ENCODE measurements at places on chromosomes 11 and 22.
A peak's percentile ranks its signal among the peaks of the same experiment; 100 is the strongest.

DNA sequence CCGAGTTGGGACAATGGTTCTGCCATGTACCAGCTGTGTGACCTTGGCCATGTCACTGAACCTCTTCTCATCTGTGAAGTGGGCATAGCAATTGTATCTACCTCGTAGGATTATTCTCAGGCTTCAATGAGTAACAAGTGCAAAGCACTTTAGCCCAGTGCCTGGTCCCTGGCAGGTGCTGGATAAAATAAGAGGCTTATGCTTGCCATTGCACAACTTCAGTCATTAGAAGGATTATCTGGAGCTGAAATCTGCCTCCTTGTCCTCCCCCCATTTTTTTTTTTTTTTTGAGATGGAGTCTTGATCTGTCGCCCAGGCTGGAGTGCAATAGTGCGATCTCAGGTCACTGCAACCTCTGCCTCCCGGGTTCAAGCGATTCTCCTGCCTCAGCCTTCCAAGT is 7.2 kb downstream of the SMTNL1 start:
- DNase-seq, result no peak

DNA sequence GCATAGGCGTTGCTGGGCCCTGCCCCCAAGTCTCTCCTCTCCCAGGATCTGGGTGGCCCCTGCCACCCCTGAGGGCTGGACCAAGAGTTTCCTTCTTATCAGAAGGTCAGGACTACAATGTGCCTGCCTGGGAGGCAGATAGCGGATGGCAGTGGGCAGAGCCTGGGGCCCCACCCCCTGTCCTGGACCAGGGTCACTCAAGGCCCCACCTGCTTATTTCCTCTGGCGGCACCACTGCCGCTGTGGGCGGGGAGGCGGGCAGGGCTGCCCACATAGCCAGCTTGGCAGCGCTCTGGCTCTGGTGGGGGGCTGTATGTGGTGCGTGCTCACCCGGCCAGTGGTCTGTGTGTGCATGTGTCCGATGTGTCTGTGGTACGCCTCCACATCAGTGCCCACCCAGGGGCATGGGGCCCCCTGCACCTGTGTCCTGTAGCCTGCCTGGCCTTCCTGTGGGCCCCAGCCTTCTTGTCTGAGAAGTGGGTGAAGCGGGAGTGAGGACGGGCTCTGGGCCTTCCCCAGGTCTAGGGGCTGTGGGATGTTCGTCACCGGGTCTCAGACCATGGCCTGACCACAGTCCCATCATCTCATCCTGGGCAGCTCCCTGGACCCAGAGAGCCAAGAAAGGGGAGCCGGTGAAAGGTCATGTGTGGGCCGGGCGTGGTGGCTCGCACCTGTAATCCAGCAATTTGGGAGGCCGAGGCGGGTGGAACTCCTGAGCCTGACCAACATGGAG is 3.0 kb downstream of the GAS2L1 start:
- DNase-seq, result no peak

- no peak for DNase-seq
These were observed 156.6 kb upstream of the MTNR1B start for GRCh38 chr11:92812841-92813240.

- DNase-seq, result no peak
These were observed 48.1 kb upstream of the EIF3D start for GRCh38 chr22:36577019-36577418.

DNA sequence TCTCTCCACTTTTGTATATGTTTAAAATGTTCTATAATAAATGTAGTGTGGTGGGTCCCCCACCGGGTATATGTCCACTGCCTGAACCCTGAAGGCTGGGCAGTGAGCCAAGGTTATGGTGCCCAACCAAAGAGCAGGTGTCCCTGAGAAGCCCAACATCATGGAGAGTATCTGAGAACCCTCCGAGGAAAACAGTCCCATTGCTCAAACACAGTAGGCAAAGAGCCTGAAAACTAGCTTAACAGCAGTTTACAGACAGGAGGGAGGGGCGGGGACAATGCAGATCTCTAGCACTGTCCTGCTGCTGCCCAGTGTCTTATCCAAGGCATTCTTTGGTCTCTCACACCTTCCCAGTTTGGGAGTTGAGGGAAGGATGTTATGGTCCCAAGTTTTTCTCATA is 91.0 kb downstream of the TMPRSS5 start:
- DNase-seq, result no peak

DNA sequence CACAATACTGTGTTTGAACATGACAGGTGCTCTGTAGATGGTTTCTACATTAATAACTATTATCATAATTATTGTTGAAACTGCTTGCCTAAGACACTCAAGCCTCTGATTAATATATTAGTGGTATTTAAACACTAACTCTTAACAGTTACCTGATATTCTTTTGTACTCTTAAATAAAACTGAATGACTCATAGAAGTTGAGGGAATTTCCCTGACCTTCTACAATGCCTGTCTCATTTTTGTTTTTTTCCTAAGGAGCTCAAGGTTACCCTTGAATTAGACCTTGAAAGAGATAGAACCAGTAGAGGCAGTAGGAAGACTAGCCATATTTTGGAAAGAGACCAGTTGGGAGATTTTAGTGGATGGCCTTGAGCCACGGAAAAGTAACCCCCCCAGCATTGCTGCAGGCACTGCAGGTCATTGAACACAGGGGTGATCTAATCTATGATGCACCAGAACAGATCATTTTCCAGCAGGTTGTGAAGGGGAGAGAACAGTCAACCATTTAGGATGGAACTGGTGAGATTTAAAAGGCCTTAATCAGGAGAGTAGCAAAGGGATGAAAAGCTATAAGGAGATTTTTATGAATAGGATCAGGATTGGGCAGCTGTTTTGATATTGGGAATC is 148.3 kb downstream of the PGR start:
- no peak for DNase-seq

DNA sequence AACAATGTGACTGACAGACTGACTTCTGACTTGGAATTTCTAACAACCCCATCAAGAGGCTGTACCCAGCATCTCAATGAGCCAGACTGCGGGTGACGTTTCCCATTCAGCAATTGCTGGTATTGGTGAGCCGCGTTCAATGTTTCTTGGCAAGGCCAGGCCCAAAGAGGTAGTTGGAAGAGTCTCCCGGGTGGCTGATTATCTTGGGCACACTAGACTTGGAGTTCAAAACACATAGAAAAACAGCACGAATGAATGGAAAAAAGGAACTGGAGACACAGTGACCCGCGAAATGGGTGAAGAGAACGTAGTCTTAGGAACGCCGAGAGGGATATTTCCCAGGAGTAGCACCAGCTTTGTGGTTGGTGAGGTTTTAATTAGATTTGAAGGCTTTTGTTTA is 115.7 kb downstream of the RPS6KA4 start:
- no peak for DNase-seq

GRCh38 chr22:26700886-26701285 is 43.5 kb downstream of the MIAT start:
- no peak for DNase-seq

DNA sequence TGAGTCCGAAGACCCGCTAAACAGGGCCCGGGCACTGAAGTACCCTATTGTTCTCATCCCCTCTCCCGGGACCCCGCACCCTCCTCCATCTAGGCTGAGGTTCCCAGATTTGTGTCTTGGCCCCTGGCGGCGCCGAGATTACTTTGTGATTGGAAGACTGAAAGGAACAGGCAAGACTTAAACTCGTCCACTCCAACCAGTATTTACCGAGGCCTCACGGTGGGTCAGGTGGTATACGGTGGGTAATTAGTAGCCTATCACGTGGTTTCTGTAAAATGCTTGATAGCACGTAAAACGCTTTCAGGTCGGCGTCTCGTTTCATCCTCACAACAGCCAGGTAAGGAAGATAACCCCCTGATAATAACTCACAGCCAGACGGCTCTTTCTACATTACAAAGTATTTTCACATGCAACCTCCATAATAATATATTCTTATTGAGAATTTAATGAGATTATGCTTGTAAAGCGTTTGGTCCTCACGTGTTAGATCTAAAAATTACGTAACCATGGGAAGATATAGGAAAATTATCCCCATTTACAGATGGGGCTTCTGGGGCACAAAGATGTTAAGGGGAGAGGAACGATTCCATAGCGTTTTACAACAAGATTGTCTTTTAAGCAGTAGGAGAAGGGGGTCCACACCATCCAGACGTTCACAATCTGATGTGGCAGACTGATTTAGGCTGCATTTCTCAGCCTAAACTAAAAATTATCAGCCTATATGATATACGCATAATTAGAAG is 642 bp upstream of the PIK3C2A start:
- no peak for DNase-seq

GRCh38 chr22:20989323-20990138 is 7.4 kb downstream of the LZTR1 start:
- no peak for DNase-seq

DNA sequence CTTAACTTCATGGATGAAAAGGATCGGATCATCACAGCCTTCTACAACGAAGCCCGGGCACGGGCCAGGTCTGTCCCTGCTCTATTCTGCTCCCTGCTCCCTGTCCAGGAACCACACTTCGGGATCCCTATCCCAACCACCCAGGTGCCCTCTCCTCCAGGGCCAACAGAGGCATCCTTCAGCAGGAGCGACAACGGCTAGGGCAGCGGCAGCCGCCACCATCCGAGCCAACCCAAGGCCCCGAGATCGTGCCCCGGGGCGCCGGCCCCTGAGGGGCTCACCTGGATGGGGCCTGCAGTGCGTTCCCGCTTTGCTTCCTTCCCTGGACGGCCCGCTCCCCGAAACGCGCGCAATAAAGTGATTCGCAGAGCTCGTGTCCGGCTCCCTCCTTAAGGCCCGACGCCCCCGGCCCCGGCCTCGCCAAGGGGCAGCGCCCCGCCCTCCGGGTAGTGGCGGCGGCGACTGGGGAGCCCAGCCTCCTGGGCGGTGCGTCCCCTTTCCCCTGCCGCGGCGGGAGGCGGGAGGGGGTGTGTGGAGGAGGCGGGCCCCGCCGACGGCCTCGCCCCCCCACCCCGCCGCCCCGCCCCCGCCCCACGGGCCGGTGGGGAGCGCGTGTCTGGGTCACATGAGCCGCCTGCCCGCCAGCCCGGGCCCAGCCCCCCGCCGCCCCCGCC is at the start of gene VEGFB:
Gene VEGFB (plus strand): TSS at position 672 of the 674 bp plus-strand sequence. CDS start 250 bp downstream, outside the sequence.
- peak; percentile 44 for DNase-seq

GRCh38 chr11:70872299-70872698 is 380.1 kb downstream of the SHANK2 start:
- no peak for DNase-seq

DNA sequence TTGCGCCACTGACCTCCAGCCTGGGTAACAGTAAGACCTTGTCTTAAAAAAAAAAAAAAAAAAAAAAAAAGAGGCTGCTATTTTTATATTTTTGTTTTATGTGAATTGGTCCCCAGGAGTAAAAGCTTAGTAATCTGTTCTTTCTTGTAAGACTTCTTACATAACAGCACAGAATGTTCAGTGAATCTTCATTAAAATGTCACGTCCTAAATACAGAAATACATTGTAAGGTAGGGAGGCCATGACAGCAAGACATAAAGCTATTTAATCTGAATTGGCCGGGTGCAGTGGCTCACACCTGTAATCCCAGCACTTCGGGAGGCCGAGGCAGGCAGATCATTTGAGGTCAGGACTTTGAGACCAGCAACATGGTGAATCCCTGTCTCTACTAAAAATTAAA is 64.2 kb downstream of the BID start:
- no peak for DNase-seq

- no peak for DNase-seq
These were observed 24.5 kb downstream of the FAM227A start for GRCh38 chr22:38631724-38632123.

GRCh38 chr11:122902951-122903350 is 20.4 kb downstream of the JHY start:
- DNase-seq, result no peak

- DNase-seq, result no peak
These were observed 11.1 kb downstream of the PRDM11 start for GRCh38 chr11:45157247-45158209.

- no peak for DNase-seq
These were observed 50.3 kb upstream of the LINC01488 start for GRCh38 chr11:69431136-69431535.

GRCh38 chr11:125123947-125124617 is 12.7 kb upstream of the TMEM218 start:
- DNase-seq, result no peak

- no peak for DNase-seq
These were observed 15.1 kb downstream of the CDKN1C start for GRCh38 chr11:2870460-2870859.

GRCh38 chr11:86595451-86595850 is 77.0 kb downstream of the ME3 start:
- DNase-seq, result no peak

GRCh38 chr11:20160425-20161229 is at the start of gene DBX1:
Gene DBX1 (minus strand): TSS chr11:20160475. CDS start chr11:20160324, 151 bp downstream.
- no peak for DNase-seq

GRCh38 chr22:48185071-48186055 is 1422.9 kb downstream of the TBC1D22A start:
- no peak for DNase-seq

GRCh38 chr11:613369-613968 is 2.3 kb downstream of the IRF7 start:
- DNase-seq, result peak; percentile 37

- DNase-seq, result no peak
These were observed 2.9 kb downstream of the INPP5J start for GRCh38 chr22:31125521-31126117.

DNA sequence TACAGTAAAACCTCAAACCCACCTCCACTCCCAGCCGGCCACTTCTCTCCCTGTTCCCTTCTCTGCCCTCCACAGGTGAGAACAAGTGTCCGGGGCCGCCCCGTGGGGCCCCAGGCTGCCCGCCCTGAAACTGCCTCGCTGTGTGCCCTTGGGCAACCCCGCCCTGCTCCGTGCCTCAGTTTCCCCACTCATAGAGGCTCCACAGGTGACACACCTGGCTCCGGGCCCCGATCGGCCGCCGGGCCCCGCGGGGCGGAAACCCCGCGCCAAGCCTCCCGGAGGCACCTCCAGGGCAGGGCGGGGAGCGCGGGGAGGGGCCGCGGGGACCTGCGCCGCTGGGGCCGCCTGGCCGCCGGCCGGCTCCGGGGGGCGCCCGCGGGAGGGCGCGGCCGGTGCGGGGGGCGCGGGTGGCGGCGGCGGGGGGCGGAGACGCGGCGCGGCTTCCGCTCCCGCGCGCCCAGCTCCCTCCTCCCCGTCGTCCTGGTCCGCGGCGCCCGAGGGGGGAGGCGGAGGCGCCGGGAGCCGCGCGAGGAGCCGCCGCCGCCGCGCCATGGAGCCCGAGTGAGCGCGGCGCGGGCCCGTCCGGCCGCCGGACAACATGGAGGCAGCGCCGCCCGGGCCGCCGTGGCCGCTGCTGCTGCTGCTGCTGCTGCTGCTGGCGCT is at the start of gene LRP5:
Gene LRP5 (plus strand): TSS at position 475 of the 663 bp plus-strand sequence. CDS start 124 bp downstream, at position 599.
- no peak for DNase-seq

- DNase-seq, result peak; percentile 48
These were observed 1.5 kb downstream of the FEZ1 start for GRCh38 chr11:125494561-125494960.

- DNase-seq, result no peak
These were observed 35.9 kb downstream of the MMP27 start for GRCh38 chr11:102669664-102670063.
